ENCODE measurements at places on chromosomes 4 and X.

DNA sequence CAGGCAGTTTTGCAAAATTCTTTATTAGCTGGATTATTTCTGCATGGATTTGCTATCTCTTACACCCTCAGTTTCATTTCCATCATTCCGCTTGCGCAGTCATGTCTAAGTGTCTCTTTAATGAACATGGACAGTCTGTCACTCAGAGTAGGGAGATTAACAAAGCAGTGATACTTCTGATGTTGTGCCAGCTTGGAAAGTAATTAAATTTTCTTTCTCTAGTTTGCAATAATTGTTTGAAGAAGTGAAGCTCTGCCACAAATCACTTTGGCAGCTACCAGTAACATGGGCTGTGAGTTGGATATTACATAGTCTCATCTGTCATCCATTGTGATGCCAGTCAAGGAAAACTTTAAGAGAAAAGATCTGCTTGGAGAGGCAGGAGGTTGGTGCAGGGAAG, 324.8 kb upstream of the NWD2 start:
- no peak for DNase-seq

- no peak for DNase-seq
Observed at GRCh38 chr4:25144870-25145481, 15.3 kb downstream of the SEPSECS start.

DNA sequence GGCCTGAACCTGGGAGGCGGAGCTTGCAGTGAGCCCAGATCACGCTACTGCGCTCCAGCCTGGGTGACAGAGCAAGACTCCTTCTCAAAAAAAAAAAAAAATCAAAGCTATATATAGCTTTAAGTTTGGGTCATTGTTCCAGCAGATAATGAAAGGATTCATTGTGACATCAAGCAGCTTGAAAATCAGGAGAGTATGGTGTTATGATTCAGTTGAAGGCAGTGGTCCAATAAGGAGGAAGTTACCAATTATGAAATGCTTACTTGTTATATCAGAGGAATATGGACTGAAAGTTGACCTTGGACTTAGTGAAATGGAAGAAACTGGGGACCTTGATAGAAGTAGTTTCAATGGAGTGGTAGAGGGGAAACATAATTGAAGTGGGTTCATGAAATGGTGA, 140.4 kb upstream of the MAD2L1 start:
- DNase-seq = no peak

GRCh38 chr4:108762559-108763225, at the start of gene ETNPPL:
ETNPPL (minus strand) TSS chr4:108763053; CDS start chr4:108762898, 155 bp downstream.
- peak; percentile 2 for DNase-seq

Data from stimulated activated CD4-positive, alpha-beta T cell treated with anti-CD3 and anti-CD28 coated beads, Interleukin-4, amount 100 ng/mL, for 4 hours (primary cell).